Neural cell (in vitro differentiated cells): ENCODE measurements at places on chromosomes 7 and 10. TPM values are rescaled to one million over a fixed set of nuclear protein-coding genes. Genes with fewer than 3 reads are reported as not detected.

GIMAP7 gene
- not detected in 2 replicates for polyA plus RNA-seq

PPP1R9A gene
- polyA plus RNA-seq: 52.8 and 54.1 TPM in 2 replicates

IKZF1 gene
- 0.24 and 0.40 TPM in 2 replicates for polyA plus RNA-seq

PAX4 gene
- not detected in 2 replicates for polyA plus RNA-seq

UCN3 gene
- polyA plus RNA-seq: not detected in 2 replicates

MEPCE gene
- 12.1 and 15.0 TPM in 2 replicates for polyA plus RNA-seq

TAC1 gene
- 3,985 and 4,629 TPM in 2 replicates for polyA plus RNA-seq

DTX2 gene
- 2.3 and 2.4 TPM in 2 replicates for polyA plus RNA-seq

SPDYE16 gene
- 0.81 and 1.2 TPM in 2 replicates for polyA plus RNA-seq

NSMCE4A gene
- 133 and 138 TPM in 2 replicates for polyA plus RNA-seq

NMT2 gene
- 17.7 and 24.6 TPM in 2 replicates for polyA plus RNA-seq

MRLN gene
- not detected in 2 replicates for polyA plus RNA-seq

SPDYE8 gene
- polyA plus RNA-seq: 0.63 and 3.3 TPM in 2 replicates

OR9A2 gene
- not detected in 2 replicates for polyA plus RNA-seq

SPDYE5 gene
- 0.07 and 0.26 TPM in 2 replicates for polyA plus RNA-seq

ODAD2 gene
- not detected in 2 replicates for polyA plus RNA-seq

CPA2 gene
- 0.41 TPM in 1 of 2 replicates, not detected in the other for polyA plus RNA-seq

SLC26A5 gene
- not detected in 2 replicates for polyA plus RNA-seq

PNLIPRP3 gene
- not detected in 2 replicates for polyA plus RNA-seq

MYOF gene
- polyA plus RNA-seq: 0.47 TPM in 1 of 2 replicates, not detected in the other

ARHGEF35 gene
- polyA plus RNA-seq: not detected in 2 replicates

LRCH4 gene
- 17.2 and 25.1 TPM in 2 replicates for polyA plus RNA-seq

NEUROD6 gene
- polyA plus RNA-seq: not detected in 2 replicates

CRYGN gene
- not detected in 2 replicates for polyA plus RNA-seq

FZD1 gene
- polyA plus RNA-seq: 2.9 and 3.7 TPM in 2 replicates

MOGAT3 gene
- polyA plus RNA-seq: not detected in 2 replicates

ANXA8L1 gene
- polyA plus RNA-seq: not detected in 2 replicates

CADPS2 gene
- polyA plus RNA-seq: 5.0 and 5.9 TPM in 2 replicates

PLXNA4 gene
- polyA plus RNA-seq: 7.2 and 10.3 TPM in 2 replicates

GPR158 gene
- 1.7 and 2.1 TPM in 2 replicates for polyA plus RNA-seq

DLG5 gene
- polyA plus RNA-seq: 72.9 and 84.0 TPM in 2 replicates

SHOC2 gene
- 38.2 and 46.0 TPM in 2 replicates for polyA plus RNA-seq

KIAA1217 gene
- polyA plus RNA-seq: 0.20 and 0.22 TPM in 2 replicates

CALCR gene
- polyA plus RNA-seq: 3.6 TPM in 2 replicates

CRTAC1 gene
- 0.44 and 1.1 TPM in 2 replicates for polyA plus RNA-seq

HSPA12A gene
- 5.9 and 8.4 TPM in 2 replicates for polyA plus RNA-seq

LSM8 gene
- 86.3 and 157 TPM in 2 replicates for polyA plus RNA-seq

XRCC2 gene
- polyA plus RNA-seq: 0.89 and 1.2 TPM in 2 replicates

CROT gene
- polyA plus RNA-seq: 14.0 and 20.6 TPM in 2 replicates

SLC13A1 gene
- not detected in 2 replicates for polyA plus RNA-seq

UCMA gene
- polyA plus RNA-seq: not detected in 2 replicates

KCNMA1 gene
- polyA plus RNA-seq: 60.8 and 62.4 TPM in 2 replicates

ZPBP gene
- not detected in 2 replicates for polyA plus RNA-seq

AGAP9 gene
- 12.0 and 14.5 TPM in 2 replicates for polyA plus RNA-seq

TMEM178B gene
- 40.7 and 44.9 TPM in 2 replicates for polyA plus RNA-seq

GIMAP6 gene
- not detected in 2 replicates for polyA plus RNA-seq

NKX1-2 gene
- polyA plus RNA-seq: 0.16 and 0.19 TPM in 2 replicates

PAPSS2 gene
- polyA plus RNA-seq: 0.24 and 0.36 TPM in 2 replicates

ELN gene
- 0.16 TPM in 1 of 2 replicates, not detected in the other for polyA plus RNA-seq

ADD3 gene
- 29.7 and 40.6 TPM in 2 replicates for polyA plus RNA-seq

HEPACAM2 gene
- polyA plus RNA-seq: 0.24 and 0.35 TPM in 2 replicates

KCNIP2 gene
- 8.9 and 10.0 TPM in 2 replicates for polyA plus RNA-seq

CDC14C gene
- not detected in 2 replicates for polyA plus RNA-seq

IFIT1B gene
- not detected in 2 replicates for polyA plus RNA-seq

ZNF800 gene
- 3.6 and 4.2 TPM in 2 replicates for polyA plus RNA-seq

OTUD1 gene
- polyA plus RNA-seq: 5.9 and 6.0 TPM in 2 replicates

FAM13C gene
- polyA plus RNA-seq: 89.3 and 92.7 TPM in 2 replicates

OPN4 gene
- not detected in 2 replicates for polyA plus RNA-seq

FOXI2 gene
- not detected in 2 replicates for polyA plus RNA-seq

IL6 gene
- not detected in 2 replicates for polyA plus RNA-seq
